ENCODE measurements at places on chromosomes 16 and 17.
A peak's percentile ranks its signal among the peaks of the same experiment; 100 is the strongest.

- no peak for DNase-seq
These were observed 604.5 kb downstream of the WWOX start for GRCh38 chr16:78703936-78704335.

DNA sequence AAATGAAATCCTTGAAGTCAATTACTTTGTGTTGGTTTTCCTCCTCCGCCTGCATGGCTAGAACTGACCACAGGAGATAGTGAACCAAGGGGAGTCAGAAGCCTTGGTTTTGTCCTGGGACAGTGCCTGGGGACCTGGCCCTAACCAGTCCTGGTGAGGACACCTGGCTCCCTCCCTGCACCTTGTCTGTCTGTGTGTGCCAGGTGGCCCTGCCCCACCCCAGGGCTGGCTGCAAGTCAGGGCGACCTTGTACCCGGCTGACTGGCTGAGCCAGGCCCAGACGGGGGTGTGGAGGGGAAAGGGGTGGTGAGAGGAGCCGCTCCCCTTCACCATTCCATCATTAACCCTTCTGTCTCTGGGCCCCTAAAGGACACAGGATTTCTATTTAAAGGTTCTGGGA is 3.4 kb downstream of the RAPGEFL1 start:
- DNase-seq = no peak

DNA sequence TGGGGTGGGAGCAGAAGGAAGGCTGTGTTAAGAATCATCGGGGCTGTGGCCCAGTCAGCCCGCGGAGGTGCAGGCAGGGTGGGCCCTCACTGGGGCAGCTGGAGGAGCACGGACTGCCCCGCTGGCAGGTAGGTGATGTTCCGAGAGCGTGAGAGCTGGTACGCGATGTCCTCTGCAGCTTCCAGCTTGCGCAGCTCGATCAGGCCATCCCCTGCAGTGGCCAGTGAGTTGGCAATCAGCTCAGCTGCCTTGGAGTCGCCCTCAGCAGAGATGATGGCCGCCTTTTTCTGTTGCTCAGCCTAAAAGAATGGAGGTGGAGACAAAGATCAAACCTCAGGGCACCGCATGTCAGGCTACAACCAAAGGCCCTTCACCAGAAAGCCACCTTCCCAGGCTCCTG is 9.8 kb downstream of the PHB1 start:
- DNase-seq = no peak

DNA sequence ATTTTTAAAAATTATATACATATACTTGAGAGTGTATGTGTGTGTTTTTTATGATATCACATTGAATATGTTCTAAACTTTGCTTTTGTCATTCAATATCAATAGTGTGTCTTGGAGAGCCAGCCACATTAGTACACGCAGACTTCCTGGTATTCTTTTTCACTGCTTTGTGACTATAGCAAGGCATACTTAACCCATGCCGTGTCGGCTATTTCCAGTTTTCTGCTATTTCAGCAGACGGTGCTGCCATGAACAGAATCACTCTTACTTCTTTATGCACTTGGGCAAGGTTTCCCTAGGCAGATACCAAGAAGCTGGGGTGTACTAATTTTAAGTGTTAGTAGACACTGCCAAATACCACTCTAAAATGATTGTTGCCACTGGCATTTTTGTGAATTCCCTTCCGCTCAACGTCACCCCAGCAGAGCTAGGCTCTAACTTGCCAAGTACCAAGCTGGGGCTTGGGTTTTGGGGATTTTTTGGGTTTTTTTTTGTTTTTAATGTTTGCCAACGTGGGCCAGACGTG is 134.9 kb downstream of the SOCS1 start:
- DNase-seq = no peak

DNA sequence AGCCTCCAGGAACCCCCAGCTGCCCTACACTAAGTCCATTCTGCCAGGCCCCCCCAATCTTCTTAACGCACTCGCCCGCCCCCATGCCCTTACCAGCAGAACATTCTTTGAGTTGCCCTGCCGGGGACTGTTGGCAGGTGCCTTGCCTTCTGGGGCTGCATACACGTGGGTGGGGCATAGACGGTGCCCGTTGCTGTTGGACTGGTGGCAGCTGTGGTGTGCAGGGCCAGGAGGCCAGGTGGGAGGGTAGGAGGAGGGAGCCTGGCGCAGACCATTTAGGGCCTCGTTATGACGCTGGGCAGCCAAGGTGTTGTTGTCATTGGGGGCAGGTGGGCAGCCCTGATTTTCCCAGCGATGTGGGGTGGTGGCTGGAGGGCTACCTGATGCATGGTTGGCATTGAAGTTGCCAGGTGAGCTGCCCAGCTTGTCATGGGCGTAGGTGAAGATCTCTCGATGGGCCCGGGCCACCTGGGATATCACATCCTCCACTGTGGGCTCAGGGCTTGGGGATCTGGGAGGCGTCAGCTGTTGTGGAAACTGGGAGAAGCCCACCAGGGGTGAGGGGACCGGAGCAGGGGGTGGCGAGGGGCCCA is 4.9 kb downstream of the NR1D1 start:
- DNase-seq = no peak

GRCh38 chr17:36867716-36868341 is 69.4 kb upstream of the LHX1 start:
- DNase-seq = no peak

- DNase-seq = peak; percentile 21
These were observed 58.7 kb downstream of the PLXDC1 start for GRCh38 chr17:39092692-39093230.

DNA sequence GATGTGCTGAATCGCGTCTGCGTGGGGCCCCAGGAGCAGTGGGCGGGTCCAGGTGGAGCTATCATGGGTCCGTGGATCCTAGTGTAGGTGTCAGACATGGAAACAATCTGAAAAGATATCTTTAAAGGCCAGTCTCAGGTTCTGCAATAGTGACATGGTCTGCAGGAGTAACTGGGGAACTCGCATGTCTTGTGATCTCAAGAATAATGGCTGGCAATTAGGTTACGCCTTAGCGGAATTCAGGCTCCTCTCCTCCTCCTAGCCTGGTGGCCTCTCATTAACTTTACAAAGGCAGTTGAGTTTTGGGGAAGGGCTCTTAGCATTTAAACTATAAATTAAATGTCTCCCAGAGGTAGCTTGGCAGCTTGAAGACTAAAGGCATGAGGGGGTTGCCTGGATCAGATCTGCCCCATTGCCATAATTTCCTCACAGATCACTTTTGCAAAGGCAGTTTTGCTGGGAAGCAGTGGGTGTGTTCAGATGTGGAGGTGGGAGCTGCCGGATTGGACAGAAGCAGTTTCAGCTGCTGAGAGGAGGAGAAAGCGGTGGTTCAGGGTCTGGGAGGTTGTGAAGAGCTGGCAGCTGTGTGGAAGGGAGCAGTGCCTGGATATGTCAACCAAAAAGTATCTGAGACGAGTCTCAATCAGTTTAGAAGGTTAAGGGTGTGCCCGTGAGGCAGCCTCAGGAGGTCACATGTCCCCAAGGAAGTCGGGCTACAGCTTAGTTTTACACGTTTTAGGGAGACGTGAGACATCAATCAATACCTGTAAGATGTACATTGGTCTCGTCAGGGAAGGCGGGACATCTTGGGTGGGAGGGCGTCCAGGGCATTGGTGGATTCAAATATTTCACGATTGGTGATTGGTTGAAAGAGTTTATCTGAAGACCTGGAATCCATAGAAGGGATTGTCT is 2.7 kb downstream of the TBCD start:
- no peak for DNase-seq

DNA sequence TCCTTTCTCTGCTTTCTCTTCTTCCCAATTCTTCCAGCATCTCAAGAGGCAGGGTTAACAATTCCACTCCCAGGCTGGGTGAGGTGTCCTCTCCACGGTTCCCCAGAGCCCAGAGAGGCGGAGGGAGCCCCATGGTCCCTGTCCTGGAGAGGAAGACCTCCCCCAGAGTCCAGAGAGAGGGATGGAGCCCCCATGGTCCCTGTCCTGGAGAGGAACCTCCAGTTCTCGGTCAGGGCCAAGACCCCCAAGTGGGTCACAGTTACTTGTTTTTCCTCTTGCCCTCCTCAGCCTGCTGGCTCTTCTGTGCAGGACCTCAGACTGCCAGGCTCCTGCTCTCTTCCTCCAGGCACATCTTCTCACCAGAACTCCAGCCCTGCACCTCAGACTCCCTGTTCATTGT is 135.2 kb downstream of the RPTOR start:
- DNase-seq = no peak

DNA sequence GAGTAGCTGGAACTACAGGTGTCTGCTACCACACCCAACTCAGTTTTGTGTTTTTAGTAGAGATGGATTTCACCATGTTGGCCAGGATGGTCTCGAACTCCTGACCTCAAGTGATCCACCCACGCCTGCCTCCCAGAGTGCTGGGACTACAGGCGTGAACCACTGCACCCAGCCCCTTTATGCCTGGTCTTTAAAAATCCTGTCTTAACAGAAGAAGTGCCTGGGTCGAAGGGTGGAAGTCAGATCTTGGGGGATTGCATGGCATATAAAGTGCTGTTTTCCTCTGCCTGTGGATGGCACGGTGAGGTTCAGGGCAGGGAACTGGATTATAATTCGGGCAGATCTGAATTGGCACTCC is 30.3 kb downstream of the ZC3H18 start:
- no peak for DNase-seq

GRCh38 chr17:40598619-40599467 is 33.6 kb upstream of the CCR7 start:
- peak; percentile 90 for DNase-seq

GRCh38 chr17:4858882-4859260 is 25.7 kb downstream of the MINK1 start:
- DNase-seq = no peak

All from CD4-positive, alpha-beta T cell treated with Interleukin-15 for 1 hour (primary cell).